ENCODE measurements at places on chromosomes 13 and 19.

GRCh38 chr19:14772995-14773394 is 5.4 kb downstream of the ADGRE2 start:
- DNase-seq = no peak

GRCh38 chr13:113813749-113814434 is 50.0 kb downstream of the GAS6 start:
- no peak for DNase-seq

DNA sequence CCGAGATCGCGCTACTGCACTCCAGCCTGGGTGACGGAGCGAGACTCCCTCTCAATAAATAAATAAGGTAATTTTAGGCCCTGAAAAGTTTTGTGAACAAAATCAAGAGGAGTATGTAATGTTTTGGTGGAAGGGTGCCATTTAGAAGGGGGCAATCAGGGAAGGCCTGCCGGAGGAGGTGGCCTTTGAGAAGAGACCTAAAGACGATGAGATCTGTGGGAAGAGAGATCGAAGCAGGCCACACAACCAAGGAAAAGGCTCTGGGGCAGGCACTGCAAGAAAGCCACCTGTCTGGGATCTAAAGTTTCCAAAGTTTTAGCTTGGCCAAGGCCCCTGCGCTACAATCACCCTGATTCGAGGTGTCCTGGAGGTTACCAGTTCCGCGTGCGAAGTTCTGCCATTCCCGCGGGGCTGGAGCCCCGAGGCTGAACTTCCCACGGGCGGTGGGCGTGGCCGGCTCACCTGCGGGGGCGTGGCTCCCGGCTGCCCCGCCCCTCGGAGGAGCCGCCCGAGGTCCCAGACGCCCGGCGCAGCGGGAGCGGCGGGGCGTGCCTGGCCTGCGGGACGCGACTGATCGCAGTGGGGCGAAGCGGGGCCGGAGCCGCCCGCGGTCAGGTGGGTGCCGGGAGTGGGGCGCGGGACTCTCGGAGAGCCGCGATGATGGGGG is at the start of gene KLC3:
Gene KLC3 (plus strand): TSS at position 519 of the 667 bp plus-strand sequence. CDS start 4,792 bp downstream, outside the sequence.
- no peak for DNase-seq

GRCh38 chr19:34082289-34083077 is 89.8 kb upstream of the LSM14A start:
- DNase-seq = no peak

DNA sequence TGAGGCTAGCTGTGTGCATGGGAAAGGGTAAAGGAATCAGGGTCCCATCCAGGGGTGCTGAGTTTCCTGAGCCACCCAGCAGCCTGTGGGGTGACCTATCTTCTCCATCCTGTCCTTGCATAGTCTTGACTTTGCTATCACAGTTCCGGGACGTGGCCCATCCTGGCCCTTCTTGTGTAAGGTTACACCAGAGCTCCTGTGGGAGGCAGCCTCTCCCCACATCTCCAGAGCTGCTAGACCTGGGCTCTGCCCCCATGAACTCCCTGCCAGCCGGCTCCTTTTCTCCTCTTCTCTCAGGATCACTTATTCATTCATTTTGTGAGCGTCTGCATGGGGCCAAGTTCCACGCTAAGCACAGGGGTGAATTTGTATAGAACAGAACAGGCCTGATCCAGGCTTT is 238.9 kb downstream of the TSHZ3 start:
- DNase-seq = no peak

DNA sequence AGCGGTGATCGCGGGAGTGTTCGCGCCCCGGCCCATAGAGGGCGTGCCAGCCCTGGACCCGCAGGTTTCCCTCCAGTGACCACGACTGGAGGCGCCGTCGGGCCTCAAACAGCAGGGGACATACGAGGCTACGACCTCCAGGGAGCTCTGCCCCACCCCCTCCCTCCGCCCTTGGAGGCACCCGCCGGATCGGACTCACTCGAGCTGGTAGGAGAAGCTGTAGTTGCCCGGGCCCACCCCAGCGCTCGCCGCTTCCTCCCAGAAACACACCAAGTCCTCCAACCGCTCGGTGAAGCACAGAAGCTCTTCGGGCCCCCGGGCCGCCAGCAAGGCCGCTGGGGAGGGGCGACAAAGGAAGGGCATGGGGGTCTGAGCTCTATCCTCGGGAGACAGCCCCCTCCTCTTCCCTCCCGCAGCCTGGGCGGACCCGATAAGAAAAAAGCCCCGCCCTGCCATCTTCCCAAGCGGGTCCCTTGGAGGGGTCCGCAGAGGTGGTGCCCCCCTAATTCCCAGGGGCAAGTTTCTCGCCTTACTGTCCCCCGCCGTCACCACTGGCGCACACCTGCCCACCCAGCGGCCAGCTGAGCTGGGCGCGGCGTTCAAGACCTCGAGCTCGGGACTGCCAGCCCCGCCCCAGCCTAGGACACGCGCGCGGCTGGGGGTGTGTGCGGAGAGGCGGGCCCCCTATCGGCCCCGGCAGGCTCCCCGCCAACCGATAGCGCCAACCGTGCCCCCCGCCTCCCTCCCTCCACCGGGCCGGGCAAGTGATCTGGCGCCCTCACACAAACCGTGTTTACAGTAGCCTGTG is 1.0 kb downstream of the EPOR start:
- DNase-seq = no peak

GRCh38 chr19:33726756-33727155 is 69.9 kb upstream of the KCTD15 start:
- no peak for DNase-seq

DNA sequence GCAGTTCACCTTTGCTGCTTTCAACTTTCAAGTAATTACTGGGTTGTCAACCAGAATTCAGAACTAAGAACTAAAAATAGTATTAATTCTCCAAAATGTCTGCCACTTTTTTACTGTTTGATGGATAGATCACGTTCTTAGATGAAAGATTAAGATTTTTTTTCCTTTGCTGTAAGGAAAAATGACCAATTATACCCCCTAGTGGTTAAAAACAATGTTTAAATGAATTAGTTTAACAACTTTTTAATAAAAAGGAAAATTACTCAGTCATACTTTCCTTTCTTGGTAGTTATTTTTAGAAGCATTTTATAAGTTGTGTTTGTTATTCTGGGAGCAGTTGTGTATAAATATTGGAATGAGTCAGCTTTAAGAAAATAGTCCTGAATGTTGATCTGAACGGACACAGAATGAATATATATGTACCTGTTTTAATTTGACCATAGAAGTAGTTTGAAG is 4.6 kb downstream of the TM9SF2 start:
- no peak for DNase-seq

DNA sequence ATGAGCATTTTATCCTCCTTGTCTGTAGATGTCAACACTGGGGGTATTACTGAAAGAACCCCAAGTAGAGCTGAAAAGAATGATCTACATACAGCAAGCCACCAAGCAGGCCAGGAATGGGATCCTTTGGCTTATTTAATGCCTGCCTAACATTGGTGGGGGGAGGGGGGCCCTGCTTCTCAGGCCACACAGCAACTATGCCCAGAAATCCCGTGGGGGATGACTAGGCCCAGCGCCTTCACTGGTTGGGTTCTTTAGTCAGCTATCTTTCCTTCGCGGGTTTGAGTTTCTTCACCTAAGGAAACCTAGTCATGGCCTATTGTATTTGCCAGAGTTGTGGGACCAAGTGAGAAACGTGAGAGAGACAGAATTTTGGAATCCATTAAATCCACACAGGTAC is 80.5 kb downstream of the CCNA1 start:
- no peak for DNase-seq

DNA sequence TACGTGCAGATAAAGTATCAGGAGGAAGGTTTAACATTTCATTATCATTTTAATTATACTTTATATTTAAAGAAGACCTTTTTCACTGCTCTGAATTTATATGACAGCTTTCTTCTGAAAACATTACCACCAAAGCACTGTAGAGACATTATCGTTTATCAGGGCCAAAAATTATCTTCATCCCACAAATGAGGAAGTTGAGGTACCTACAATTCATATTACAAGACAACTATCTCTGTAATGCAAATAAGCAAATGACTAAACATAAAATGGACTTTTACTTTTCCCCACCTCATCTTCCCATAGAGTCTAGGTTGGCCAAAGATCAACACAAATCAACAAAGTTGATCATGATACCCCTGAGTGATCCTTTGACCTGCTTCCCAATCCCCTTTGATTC is 30.9 kb upstream of the SMAD9 start:
- no peak for DNase-seq

DNA sequence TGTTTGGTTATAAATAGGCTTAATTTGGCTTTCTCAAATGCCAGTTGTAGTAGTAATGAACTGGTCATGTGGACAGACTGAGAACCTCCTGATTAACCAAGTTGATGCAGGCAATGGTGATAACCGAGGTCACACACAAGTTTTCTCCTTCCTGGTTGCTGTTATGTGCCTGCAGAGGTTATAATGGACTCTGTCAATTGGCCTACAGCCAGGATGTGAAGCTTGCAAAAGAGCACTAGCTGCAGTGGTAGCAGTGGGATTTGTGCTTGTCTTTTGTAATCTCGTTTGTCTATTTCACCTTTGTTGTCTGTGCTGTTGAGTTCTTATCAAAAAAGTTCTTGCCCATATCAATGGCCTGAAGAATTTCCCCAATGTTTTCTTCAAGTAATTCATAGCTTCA is 20.6 kb downstream of the OR10H3 start:
- DNase-seq = no peak

DNA sequence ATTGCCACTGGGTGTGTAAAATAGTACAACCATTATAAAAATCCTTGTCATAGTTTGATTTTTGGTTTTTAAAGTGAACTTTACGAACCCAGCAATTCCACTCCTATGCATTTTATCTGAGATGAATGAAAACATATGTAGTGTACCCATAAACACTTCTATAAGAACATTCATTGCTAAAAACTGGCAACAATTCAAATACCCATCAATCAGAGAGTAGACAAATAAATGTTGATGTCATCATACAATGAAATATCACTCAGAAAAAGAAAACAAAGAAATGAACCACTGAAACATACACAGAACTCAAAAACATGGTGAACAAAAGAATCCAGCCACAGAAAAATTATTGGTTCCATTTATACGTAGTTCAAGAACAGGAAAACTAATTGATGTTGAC is 202.3 kb downstream of the ABCC4 start:
- DNase-seq = no peak

- DNase-seq = no peak
These were observed 2.3 kb upstream of the C19orf84 start for GRCh38 chr19:51392701-51393100.

DNA sequence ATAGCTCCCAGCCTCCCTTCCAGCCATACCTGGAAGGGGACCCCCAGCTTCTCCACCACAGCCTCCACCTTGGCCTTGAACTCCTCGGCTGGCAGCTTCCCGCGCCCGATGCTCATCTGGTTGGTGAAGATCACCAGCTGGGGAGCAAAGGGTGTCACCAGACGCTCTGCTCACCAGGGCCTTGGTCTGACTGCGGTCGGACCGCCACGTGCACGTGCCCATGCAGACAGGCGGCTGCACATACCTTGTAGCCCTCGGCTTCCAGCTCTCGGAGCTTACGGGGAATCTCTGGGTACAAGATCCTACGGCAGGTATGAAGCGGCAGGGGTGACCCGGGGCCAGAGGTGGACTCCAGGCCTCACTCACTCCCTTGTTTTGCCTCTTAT is 3.4 kb downstream of the PNKP start:
- DNase-seq = no peak

DNA sequence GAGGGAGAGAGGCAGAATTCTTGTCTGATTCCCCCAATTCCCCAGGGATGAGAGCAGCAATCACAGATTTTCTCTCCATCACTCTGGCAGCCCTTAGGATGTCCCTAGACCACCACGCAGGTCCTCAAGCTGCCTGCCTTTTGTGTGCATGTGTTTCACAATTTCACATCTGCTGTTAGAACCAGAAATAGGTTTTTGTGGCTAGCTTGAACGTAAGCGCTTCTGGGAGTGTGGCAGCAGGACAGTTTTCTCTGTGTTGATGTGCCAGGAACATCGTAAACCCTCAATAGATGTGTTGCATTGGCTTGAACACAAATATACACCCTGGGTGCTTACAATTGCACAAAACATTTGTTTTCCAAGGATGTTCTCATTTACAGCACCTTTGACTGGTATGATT is 78.8 kb upstream of the TMTC4 start:
- DNase-seq = no peak

DNA sequence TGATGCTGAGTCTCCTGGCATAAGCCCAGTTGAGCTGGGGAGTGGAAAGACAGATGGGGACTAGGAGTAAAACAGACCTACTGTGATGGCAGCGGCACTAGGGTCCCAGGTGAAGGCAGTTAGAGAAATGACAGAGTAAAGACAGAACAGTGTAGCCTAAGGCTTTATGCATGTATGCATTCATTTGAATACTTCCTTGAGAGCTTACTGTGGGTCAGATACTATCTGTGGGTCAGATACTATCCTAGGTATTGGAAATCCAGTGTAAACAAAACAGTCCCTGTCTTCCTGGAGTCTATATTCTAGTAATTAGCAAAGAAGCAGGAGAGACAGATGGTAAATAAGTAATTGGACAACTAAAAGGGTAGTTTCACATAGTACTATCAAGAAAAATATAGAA is 73.7 kb upstream of the LRCH1 start:
- DNase-seq = no peak

DNA sequence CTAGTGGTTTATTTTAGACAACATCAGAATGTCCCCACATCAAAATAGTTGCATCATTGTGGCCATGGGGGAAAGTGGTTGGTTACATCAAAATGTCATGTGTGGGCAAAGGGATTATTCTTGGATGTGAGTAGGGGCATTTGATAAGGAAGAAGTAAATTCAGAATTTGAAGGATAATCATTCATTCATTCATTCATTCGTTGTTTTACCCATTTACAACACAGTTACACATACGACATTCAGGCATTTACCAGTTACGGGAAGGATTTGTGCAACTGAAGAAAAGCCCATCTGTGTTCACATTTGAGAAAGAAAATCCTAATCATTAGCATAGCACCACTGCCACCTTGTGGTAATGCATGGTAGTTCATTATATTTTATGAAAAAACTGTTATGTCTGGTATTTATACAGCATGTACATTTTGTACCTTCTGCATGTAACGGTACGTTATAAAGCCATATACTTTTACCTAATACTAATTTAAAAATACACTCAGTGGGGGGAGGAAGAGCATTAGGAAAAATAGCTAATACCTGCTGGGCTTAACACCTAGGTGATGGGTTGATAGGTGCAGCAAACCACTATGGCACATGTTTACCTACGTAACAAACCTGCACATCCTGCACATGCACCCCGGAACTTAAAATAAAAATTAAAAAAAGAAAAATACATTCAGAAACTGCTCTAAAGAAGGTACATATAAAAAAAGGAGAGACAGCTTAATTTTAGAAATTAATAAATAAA is 62.1 kb downstream of the DGKH start:
- DNase-seq = peak; percentile 28

DNA sequence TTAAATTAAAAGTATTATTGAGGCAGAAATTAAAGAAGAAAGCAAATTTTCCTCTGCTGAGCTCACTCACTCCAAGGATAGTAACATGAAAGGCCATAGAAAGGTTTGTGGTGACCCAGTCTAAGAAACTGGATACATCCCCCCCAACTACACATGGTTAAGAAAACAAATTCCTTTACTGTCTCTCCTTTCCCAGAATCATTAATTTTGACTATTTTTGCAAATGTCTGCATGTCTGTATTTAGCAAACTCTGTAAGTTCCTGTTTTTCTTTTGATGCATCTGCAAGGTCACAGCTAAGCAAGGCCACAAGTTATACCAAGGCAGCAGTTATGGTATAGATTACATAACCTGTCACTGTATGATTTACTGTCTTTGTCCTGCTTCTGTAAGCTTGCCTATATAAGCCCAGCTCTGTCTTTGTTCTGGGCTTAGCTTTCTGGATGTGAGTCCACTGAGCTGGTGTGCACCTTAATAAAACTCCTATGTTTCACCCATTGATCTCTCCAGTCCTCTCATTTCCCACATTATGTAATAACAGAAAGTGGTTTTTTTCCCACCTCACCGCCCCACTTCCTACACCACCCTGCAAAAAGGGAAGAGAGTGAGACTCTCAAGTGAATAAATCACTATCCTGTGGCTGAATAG is 8.5 kb upstream of the ZNF83 start:
- DNase-seq = no peak
